Stimulated activated CD4-positive, alpha-beta T cell treated with anti-CD3 and anti-CD28 coated beads, TNF-alpha, amount 100 ng/mL, for 1 hour (primary cell): ENCODE measurements at places on chromosomes 4 and X.

- DNase-seq, result no peak
These were observed 220.5 kb downstream of the IDS start for GRCh38 chrX:149284616-149285015.

GRCh38 chr4:138869631-138870030 is 145.9 kb upstream of the NOCT start:
- DNase-seq, result no peak

GRCh38 chr4:125276811-125277210 is 37.9 kb upstream of the FAT4 start:
- DNase-seq, result no peak

- no peak for DNase-seq
These were observed 152.7 kb downstream of the NAA11 start for GRCh38 chr4:79173186-79173585.

- DNase-seq, result no peak
These were observed 8.1 kb downstream of the IGBP1 start for GRCh38 chrX:70141373-70141772.

GRCh38 chr4:53186714-53187358 is 179.0 kb downstream of the SCFD2 start:
- no peak for DNase-seq

- no peak for DNase-seq
These were observed 60.7 kb upstream of the PLAC1 start for GRCh38 chrX:134718966-134719317.

DNA sequence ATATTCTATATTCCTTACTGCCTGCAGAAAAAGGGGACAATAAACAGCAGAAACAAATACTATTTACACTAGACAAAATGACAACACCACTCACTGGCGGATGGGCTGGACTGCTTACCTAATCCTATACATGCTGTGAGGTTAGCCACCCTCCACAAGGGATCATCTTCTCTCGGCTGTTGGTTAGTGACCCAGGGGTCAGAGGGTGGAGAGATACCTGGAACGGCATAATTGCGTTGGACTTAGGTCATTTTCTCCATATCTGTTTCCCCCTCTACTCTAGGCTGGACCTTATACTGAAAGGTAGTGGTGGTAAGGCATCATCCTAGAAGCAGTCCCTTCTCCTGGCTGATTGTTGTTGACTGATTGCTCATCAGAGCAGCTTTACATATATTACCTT is 286.8 kb upstream of the UGT8 start:
- no peak for DNase-seq

- no peak for DNase-seq
These were observed 31.4 kb downstream of the OTOP1 start for GRCh38 chr4:4195354-4195753.

DNA sequence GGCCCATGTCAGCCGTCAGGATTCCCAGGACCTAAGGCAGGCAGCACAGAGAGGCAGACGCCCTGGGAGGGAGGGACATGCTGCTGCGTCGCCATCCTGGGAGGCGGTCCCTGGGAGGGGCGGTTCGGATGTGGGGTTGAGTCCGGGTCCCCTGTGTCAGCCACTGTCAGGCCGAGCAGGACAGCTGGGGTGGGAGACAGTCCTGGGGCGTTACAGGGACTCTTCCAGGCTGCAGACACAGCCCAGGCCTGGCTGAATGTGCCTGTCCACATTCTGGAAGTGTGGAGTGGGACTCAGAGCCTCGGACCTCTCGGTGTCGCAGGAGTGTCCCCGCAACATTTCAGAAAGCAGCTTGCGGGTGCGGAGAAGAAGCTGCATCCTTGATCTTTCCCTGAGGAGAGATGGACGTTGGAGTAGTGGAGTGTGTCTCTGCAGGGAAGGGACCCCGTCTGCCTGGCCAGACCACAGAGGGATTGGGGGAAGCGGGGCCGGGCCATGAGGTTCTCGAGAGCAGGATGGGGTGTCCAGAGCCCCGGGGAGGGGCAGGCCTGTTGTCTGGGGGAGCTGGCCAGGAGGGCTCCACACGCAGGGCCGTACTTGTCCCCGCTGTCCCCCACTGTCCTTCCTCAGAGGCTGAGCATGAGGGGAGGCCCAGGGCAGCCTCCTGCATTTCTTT is 6.1 kb downstream of the AKAP17A start:
- no peak for DNase-seq

- DNase-seq, result no peak
These were observed 132.8 kb upstream of the KLF3 start for GRCh38 chr4:38531141-38531727.

GRCh38 chr4:81912376-81913030 is 440.8 kb upstream of the RASGEF1B start:
- no peak for DNase-seq

- no peak for DNase-seq
These were observed 7.5 kb downstream of the KLHL15 start for GRCh38 chrX:24019448-24019847.

DNA sequence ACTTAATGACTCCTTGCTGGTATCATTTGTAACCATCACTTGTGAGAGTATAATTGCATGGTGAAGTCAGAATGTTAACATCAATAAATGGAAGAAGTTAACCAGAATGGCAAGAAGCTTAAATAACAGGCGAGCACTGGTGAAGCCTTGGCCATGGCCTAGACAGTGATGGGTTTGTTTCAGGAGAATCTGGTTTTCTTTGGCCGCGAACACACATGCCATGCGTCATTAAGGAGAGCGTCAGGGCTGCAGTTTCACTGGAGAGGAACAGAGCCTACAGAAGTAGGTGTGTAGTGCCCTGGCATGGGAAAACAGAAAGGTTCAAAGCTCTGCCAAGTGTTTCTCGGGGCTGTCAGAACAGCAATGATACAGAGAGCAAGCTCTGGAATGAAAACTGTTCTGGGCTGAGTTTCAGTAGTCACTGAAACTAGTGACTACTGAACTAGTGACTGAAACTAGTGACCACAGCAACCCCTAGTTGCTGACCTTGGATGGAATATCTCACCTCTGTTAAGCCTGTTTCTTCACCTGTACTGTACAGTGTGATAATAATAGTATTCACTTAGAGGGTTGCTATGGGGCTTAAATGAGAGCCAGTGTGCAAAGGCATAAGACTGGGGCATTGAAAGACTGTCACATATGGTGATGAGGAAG is 93.8 kb downstream of the C4orf51 start:
- no peak for DNase-seq

- no peak for DNase-seq
These were observed 907 bp upstream of the ATP10D start for GRCh38 chr4:47484168-47484567.

- no peak for DNase-seq
These were observed 761 bp downstream of the FGFRL1 start for GRCh38 chr4:1012034-1012739.

GRCh38 chrX:154541589-154541895 is 5.1 kb downstream of the G6PD start:
- no peak for DNase-seq

GRCh38 chr4:6258741-6259140 is 10.9 kb upstream of the WFS1 start:
- no peak for DNase-seq

- no peak for DNase-seq
These were observed 2.5 kb upstream of the HTRA3 start for GRCh38 chr4:8267077-8267476.

- DNase-seq, result no peak
These were observed 80.5 kb upstream of the TMEM150C start for GRCh38 chr4:82642331-82642730.

DNA sequence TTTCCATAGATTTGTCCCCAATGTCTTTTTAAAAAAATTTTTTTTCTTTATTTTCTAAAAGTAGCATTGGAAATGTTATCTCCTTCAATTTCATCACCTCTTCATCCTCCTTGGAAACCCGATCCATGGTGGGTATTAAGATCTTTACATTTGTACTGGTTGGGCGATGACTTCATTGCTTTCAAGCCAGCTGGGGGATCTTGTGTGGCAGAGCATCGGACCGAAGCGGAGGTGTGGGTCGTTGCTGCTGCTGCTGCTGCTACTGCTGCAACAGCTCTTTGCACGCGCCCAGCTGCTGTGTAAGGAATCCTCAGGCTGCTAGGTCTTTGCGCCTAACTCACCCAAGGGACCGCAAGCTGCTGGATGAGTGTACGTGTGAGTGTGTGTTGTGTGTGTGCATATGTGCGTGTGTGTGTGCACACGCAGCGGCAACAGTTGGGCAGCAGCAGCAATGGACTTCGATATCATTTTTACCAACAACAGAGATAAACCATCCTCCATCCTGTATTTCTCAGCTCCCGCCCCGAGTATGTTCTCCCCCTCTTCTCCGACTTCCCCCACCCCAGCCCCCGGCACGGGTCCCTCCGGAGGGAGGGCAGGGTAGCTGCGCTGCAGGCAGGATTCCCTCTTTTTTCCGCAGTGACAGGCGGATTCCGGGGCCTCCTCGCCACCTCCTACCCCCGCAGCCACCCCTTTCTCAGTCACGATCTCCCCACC is 768 bp upstream of the CDKL5 start:
- DNase-seq, result no peak

- DNase-seq, result no peak
These were observed 68.5 kb downstream of the PHOX2B start for GRCh38 chr4:41679991-41680390.

DNA sequence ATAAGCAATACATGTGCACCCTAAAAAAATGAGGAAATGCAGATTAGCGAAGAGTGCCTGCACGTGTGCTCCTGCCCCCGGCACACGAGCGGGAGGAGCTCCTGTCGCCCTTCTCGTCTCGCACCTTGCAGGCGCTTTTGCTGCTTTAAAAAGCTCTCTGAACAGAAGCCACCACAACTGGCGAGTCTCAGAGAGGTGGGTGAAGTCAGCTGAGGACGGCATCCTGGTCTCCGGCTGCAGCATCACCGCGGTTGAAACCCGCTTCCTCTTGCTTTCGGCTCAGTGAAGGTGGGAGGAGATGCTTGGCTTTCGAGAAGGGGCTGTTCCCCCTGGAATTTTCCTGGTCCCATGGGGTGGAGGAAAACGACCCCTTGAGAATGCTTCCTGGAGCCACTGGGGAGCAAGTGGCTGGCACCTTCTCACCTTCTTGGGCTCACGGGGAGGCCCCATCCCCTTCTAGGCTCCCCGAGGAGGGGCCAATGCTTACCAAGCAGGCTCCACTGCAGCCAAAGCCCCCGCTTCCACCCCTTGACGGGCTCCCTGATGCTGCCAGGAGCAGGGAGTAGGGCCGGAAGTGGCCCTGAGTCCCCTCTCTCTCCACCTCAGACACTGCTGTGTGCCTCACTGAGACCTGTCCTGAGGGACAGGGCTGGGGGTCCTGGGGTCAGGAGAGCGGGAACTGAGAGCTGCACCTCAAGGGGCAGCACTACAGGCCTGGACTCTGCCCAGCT is 29.2 kb upstream of the MXD4 start:
- no peak for DNase-seq

- no peak for DNase-seq
These were observed 169.0 kb downstream of the RAPGEF2 start for GRCh38 chr4:159271856-159272255.

GRCh38 chrX:17588303-17588702 is 149.0 kb upstream of the SCML1 start:
- DNase-seq, result no peak

DNA sequence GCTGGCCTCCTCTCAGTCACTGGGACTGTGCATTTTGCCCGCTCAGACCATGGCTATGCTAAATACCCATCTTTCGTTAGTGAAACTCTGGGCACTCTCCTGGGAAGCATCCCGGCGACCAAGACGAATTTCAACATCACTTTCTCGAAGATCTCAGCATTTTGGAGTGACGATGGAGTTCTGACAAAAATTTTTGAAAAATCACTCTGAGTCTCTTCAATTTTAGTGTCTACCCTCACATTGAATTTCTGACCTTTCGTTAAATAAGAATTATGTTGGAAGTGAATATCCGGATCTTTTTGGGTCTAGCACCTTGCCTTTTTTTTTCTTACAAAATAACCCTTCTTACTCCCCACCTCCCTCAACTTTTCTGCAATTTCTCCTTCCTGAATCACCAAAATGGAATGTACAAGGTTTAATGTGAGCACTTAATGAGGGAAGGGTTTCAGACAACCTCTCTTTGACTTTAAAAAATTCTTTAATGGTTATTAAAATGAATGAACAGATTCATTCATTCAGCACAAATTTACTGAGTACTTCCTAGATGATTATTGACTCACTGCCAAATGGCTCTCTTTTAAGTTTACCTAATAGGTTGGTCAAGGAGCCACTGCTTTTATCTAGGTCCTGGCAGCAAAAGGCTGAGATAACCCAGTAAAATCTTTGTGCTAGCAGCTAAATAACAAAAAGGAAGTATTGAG is 746 bp upstream of the AADAT start:
- DNase-seq, result no peak

GRCh38 chr4:8266508-8266907 is 3.0 kb upstream of the HTRA3 start:
- DNase-seq, result no peak

DNA sequence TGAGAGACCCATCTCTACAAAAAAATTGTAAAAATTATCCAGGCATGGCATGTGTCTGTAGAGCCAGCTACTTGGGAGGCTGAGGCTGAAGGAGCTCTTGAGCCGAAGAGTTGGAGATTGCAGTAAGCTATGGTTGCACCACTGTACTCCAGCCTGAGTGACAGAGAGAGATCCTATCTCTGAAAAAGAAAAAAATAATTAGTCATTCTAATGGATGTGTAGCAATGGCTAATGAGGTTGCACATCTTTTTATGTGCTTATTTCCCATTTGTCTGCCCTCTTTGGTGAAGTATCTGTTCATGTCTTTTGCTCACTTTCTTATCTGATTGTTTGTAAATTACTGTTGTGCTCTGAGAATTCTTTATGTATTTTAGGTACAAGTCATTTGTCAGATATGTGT is 19.0 kb upstream of the MAML3 start:
- DNase-seq, result no peak

DNA sequence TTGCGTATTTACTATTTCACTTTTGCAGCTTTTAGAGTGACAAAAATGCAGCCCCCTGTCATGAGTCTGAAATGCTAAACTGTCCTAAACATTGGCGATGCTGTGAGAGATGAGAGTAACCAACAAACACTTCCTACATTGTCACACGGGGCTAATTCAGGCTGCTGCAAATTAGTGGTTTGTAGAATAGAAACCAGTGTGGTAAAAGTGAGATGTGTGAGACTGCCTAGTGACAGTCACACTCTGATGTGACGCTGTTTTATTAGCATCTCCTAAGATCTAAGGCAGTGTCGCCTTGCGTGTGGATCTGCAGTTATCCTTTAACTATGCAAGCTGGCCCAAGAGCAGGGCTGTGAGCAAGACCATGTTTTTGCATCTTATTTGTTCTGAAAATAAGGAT is 800.2 kb upstream of the TENM3 start:
- DNase-seq, result no peak
